ENCODE measurements at places on chromosomes 1 and 21.

GRCh38 chr21:26973226-26973625 is 6.3 kb upstream of the ADAMTS5 start:
- no peak for DNase-seq

DNA sequence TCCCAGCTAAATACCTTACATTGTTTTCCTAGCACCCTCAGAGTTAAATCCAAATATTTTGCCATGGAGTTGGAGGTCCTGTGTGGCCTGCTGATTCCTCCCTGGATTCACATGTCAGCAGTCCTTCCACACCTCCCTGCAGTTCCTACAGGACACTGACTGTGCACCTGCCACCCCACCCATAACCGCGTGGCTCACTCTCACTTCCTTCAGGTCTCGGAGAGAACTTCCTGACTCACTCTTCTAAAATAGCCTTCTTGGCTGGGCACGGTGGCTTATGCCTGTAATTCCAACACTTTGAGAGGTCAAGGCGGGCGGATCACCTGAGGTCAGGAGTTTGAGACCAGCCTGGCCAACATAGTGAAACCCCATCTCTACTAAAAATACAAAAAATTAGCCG is 8.4 kb upstream of the CAMTA1 start:
- DNase-seq = no peak

DNA sequence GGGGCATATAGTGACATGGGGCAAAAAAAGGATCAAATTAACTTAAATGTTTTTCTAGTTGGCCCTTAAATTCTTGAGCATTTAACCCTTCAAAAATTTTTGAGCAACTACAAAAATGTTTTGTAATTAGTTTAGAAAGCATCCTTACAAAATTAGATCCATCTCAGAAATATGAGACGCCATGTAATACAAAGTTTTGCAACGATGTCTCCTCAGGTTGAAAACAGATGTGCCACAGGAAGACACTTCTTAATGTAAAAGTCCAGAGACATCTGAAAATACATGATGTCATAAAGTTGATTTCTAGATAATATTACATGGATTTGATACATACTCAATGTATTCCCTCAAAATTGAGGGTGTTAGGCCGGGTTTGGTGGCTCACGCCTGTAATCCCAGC is 37.5 kb downstream of the CD46 start:
- no peak for DNase-seq

- no peak for DNase-seq
Observed at GRCh38 chr1:236160540-236161127, 18.3 kb downstream of the GPR137B start.

DNA sequence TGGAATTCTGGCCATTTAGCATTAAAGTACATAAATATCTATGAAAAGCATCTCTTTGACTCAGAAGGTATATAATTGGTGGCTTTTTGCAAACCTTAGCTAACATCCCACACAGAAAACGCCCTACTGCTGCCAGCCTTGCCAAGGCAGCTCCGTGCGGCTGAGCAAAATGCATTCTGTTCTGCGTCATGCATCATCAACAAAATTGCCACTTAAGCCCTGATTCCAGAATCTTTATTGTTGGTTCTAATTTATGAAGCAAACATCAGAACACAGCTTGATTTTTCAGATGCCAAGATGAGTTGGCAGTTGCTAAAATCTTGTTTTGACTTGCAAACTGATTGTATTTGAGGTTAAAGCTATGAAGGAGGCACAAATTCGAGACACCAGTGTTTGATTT is 314.9 kb upstream of the DEPDC1 start:
- no peak for DNase-seq

DNA sequence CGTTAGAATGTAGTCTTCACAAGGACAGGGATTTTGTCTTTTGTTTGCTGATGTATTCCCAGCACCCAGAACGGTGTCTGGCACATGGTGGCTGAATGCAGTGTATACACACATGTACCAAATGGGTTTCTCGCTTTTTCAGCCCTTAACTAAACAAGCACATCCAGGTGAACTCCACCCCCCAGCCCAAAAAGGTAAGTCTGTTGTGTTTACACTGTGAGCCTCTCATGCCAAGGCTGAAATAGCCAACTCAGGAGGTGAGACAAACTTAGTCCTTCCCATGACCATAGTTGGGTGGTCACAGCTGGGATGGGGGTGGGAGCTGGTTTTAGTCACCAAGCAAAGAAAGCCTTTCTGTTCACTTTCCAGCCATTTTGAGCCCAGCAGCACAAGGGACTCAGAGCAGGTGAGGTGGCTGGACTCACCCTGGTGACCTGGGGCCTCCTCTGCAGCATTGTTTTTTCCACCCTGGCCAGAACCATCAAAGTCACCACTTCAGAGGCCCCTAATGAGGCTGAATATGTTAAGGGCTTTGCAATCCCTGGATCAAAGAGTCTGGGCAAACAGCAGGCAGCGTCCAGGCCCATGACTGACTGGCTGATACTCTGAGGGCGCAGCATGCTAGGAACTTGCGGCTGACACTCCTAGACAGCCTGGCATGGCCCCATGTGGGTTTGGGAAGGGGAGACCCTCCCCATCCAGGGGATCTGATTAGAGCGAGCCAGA is 8.7 kb downstream of the TENT5B start:
- no peak for DNase-seq

Data from activated gamma-delta T cell treated with Interleukin-2 at 50 U/mL for 16 hours (primary cell).